Esophagus squamous epithelium (tissue), 5 donors: ENCODE measurements at places on chromosomes 2 and 18.

DNA sequence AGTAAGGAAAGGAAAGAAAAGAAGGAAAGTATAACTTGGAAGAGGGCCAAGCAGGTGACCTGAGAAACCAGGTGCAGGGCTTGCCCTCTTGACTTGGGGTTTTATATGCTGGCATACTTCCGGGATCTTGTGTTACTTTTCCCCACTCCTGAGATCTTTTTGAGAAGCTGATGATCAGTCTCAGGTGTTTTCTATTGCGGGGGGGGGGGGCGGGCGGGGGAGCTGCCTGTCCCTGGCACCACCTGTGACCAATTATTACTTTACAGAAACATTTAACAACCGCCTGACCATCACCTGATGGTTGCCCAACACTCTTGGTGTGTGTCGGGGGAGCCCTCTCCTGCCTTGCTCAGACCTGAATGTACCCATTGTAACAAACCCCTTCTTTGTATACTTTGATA, 6.9 kb upstream of the CASP10 start:
- DNase-seq, result no peak

GRCh38 chr2:37389989-37390765, 45.7 kb downstream of the QPCT start:
- no peak for DNase-seq

DNA sequence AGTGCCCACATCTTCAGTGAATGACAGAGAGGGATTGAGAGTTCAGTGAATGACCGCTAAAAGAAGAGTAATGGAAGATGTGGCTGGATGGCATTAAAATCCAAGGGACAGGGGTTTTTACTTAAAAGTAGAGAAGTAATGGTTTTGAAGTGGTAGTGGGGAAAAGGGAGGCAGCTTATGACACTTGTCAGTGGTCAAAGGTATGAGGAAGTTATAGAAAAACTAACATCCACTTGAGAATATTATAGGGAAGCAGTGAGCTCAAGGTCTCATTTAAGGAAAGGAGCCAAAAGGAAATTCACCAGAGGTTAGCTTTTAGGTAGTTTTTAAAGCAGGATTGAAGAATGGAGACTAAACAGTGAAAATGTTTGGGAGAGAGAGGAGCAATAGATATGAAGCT, 24.3 kb downstream of the CDK15 start:
- no peak for DNase-seq

DNA sequence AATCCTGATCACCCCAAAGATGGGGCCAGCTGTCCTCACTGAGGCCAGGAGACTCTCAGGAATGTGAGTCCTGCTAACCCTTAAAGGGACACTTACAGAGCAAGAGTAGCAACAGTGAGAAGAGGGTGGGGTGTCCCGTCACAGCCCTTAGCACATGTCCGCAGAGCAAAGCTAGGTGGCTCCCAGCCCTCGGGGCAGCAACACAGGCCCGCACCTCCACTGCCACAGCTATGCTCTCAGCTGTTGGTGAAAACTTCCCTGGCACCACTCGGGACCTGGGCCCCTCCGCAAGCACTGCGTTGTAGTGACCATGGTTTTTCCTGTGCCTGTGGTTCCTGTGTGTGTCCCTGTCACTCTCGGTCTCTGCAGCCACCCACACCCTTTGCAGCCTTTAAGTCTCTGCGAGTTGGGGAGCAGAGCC, 76.4 kb upstream of the UXS1 start:
- no peak for DNase-seq

DNA sequence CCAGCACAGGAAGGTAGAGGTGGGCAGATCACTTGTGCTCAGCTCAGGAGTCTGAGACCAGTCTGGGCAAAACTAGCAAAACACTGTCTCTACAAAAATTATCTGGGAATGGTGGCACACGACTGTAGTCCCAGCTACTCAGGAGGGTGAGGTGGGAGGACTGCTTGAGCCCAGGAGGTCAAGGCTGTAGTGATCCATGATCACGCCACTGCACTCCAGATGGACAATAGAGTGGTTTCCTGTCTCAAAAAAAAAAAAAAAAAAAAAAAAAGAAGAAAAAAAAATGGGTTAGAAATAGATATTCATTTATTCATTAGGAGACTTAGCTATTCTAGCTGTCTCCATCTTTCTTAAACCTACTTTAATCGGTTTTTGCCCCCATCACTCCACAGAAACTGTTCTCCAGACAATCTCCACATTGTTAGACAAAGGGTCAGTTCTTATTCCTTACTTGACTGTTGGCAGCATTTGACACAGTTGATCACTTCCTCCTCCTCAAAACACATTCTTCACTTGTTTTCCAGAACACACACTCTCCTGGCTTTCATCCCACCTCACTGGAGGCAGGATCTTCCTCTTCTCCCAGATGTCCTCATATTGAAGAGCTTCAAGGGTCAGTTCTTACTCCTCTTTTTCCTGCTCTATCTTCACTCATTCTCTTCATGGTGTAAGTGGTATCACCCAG, 103.1 kb downstream of the DTNB start:
- no peak for DNase-seq

DNA sequence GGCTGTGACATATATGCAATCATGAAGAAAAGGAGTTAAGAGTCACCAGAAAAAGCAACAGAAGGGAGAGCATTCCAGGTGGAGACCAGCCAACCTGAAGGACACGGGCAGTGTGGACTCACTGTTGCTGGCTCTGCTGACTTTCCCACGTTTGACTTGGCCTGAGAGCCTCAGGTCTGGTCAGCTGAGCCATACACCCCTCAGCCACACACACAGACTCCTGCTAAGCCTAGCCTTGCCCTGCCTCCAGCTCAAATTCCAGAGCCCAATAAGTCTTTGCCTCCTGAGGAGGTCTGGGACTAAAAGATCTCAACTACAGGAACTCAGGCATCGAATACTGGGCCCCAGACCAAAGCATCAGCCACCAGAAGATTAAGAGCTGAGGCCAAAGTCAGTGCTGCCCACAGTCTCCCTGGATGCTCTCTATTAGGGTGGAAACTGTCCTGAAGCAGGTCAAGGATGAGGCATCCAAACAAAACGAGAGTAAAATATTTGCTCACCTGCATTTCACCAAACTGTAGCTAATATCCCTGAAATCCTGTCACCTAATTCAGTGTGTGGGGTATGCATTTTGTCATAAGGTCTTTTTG, 23.3 kb downstream of the CACNB4 start:
- DNase-seq, result no peak

- no peak for DNase-seq
Measured at GRCh38 chr2:20168048-20168726, 56.7 kb downstream of the SDC1 start.
